ENCODE measurements at places on chromosomes 2 and 18.

DNA sequence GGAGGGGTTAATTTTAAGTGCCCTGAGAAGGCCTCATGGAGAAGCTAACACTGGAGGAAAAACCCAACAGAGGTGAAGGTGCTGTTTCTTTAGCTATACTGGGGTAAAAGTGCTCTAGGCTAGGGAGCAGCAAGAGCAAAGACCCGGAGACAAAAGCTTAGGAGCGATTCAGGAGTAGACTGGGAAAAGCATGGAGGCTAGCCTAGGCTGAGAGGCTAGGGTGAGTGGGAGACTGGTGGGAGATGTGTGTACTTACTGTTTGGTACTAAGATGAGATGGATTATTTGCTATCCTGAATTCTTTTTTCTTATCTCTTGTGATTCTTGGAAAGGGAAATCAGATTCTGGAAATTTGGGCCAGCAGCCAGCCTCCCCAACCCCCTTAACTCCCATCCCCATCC is 2.0 kb downstream of the GIGYF2 start:
- no peak for DNase-seq

DNA sequence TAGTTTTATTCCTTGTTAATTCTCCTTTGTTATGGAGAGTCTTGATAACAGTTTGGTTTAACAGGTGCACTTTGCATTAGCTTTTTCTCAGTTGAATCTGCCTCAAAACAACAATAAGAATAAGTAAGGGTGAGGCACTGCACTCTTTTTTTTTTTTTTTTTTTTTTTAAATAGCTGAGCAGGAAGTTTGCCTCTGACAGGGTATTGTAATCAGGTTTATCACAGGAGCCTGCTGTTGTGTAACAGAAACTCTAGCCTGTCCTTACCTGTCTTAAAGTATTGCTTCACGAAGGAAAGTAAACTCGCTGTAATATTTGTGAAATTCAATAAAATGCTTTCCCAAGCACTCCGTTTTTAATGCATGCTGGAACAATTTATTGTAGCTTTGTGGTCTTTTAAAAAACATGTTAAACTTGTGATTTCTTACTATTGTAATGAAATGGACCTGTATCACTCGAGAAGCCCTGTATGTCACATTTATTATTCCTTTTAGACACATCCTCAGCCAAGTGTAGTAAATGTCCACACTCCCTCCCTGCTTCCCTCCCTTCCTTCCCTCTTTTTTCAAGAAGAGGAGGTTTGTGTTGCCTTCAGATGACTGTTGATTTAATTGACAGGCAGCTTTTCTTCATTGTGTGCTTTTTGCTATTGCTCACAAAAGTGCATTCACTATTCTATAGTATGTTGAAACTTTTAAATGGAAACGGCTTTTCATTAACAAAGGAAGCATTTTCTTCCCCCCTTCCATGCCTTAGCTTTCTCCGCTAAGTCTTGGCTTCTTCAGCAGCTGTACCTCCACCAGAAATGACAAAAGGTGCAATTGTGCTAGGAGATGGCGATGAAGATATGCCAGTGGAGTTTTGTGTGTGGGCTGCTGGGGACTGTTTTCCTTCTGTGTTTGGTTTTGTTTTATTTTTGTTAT is 52.7 kb downstream of the TAF1B start:
- DNase-seq, result no peak

- no peak for DNase-seq
These were observed 4.8 kb upstream of the NOTO start for GRCh38 chr2:73197579-73197978.

DNA sequence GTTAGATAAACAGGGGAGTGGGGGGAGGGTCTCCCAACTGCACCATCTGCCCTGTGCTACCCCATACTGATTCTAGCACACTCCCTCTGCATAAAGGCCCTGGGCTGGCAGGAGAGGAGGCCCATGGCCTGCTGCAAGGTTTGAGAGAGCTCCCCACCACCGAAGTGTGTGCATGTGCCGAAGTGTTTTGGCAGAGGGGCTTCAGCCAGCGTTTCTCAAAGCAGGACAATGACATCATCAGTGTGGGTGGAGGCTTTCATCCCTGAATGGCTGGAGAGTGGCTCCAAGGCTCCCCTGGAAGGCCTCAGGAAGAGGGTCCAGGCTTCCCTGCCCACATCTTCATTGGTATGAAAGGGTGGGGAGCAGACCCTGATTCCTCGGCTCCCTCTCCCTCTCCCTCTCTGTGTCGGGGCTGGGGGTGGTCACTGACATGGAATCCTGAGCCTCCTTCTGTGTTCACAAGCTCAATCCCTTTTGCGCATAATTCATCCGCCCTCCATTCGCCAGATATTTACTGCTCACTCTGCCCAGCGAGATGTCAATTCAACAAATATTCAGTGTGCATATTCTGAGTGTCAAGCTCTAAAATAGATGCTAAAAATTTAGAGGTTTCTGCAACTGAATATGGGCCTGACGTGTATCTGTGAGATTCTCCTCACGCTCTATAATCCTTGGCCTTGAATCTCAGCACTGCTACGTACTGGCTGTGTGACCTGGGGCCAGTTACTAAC is 122.1 kb downstream of the CELF4 start:
- no peak for DNase-seq

GRCh38 chr2:13884291-13884976 is 748.1 kb upstream of the LRATD1 start:
- DNase-seq, result no peak
